ENCODE measurements at places on chromosomes 2 and 18. TPM values are rescaled to one million over a fixed set of nuclear protein-coding genes. Genes with fewer than 3 reads are reported as not detected.

Gene LRRTM4
- total RNA-seq: under 0.01 TPM

Gene CNOT11
- total RNA-seq: 45.1 TPM

Gene CRYGD
- total RNA-seq: not detected

Gene MEX3C
- 41.6 TPM for total RNA-seq

Gene PDE11A
- total RNA-seq: 0.36 TPM

Gene DTNA
- 11.5 TPM for total RNA-seq

- peak; percentile 81 for DNase-seq
Measured at GRCh38 chr2:144516411-144516980, 3.4 kb downstream of the ZEB2 start.

DNA sequence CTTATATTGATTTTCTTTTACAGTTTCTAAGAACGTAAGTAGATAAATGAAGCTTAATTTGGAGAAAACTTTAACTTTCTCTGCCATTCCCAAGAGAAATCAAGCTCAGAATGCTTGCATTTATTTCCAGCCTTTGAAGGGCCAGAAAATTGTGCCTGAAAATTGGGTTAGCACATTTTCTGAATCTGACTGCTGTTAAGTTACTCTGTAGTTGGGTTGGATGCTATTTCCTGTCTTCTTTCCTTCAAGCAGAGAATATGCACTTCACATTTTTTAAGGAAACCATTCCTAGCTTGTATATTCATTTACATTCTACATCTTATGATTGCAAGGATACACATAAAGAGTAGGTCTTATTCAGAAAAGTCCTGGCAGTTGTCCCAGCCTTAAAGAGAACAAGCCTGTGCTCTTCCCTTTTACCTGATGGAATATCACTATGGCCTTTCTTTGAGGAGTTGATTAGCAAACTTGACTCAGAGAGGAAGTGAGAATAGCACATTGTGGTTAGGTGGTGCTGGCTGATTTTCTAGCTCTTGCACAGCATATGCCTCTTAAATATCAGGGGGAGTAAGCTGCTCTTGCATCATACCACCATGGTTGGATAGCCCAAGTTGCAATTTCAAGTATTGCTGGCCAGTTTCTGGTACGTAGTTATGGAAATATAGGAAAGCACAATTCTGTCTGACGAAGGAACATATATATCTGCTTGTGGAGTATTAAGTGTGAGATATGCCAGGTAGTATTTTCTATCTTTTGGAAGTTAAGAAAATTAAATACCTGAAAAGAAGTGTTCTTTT, 133.7 kb downstream of the COMMD1 start:
- peak; percentile 85 for DNase-seq

DNA sequence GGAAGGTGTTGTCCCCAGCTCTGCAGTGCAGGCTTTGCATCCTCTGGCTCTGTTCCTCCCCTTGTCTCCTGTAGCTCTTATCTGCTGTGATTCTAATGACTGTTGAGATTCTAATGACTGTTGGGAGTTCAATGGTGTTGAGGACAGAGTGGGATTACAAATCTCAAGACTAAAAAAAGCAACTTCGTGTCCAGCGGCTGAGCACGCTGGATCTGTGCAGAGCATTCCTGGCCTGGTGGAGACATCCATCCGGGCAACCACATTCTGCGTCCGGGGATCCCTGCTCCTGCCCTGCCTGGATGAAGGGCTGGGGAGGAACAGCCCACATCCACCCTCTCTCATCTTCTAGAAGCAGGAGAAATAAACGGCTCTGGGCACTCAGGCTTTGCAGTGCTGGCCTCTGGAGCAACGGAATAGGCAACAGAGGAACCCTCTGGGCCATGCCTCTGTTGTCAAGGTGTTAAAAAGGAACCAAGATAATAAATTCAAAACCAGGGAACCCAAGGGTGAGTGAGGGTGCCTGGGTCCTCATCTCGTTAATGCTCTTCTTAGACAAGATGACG, 106.7 kb upstream of the ASB18 start:
- DNase-seq: peak; percentile 69

- no peak for DNase-seq
Measured at GRCh38 chr2:207154556-207155510, 10.9 kb downstream of the KLF7 start.

DNA sequence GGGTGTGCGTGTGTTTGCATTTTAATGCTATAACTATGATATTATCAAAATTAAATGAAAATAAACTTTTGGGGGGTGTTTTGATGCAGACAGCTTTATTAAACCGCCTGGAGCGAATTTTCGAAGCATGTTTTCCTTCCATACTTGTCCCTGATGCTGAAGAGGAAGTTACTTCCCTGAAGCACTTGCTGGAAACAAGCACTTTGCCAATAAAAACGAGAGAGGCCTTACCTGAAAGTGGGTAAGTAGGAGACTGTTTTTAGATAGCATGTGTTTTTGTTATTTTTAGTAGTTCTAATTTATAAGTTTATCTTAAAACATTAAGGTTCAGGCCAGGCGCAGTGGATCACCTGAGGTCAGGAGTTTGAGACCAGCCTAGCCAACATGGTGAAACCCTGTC, 43.3 kb downstream of the AFTPH start:
- no peak for DNase-seq

- no peak for DNase-seq
Measured at GRCh38 chr2:50513724-50514123, 518.2 kb downstream of the NRXN1 start.

- no peak for DNase-seq
Measured at GRCh38 chr2:20469595-20469994, 22.7 kb downstream of the RHOB start.

DNA sequence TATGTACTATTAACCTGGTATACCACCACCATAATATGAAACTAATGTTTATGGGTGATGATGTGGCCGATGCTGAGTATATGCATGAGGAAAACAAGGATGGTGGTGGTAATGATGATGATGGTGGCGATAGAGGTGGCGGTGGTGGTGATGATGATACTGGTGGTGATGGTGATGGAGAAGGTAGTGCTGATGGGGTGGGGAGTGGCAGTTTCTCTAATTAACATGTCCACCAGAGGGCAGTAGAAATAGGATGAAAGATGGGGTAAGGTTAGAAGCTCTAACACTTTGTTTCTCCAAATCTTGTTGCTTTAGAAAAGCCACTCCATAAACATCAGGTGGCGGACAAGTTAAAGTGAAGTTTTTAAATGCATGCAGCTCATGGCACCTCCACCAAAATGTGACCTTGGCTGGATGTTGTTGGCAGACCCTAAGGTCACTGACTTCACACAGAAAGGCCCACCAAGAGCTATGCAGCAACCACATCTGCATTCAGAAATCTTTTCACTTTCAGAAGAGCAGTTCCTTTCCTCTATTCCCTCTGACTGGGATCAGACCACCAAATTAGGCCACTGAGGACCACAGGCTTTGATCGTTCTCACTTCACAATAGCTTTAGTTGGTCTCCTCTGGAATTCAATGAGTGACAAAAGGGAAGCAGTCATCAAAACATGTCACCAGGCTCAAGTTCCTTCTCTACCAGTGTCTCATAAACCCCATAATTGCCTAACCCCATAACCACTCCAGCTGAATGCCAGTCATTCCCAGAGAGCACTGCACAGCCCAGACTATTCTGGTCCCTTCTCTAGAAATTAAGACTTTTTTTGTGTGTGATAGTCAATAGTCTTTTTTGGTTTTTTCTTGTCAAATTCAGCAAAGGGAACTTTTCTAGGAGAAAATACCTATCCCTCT, 7.5 kb upstream of the BCL11A start:
- no peak for DNase-seq

GRCh38 chr18:22933966-22934423, 867 bp downstream of the RBBP8 start:
- peak; percentile 59 for DNase-seq

DNA sequence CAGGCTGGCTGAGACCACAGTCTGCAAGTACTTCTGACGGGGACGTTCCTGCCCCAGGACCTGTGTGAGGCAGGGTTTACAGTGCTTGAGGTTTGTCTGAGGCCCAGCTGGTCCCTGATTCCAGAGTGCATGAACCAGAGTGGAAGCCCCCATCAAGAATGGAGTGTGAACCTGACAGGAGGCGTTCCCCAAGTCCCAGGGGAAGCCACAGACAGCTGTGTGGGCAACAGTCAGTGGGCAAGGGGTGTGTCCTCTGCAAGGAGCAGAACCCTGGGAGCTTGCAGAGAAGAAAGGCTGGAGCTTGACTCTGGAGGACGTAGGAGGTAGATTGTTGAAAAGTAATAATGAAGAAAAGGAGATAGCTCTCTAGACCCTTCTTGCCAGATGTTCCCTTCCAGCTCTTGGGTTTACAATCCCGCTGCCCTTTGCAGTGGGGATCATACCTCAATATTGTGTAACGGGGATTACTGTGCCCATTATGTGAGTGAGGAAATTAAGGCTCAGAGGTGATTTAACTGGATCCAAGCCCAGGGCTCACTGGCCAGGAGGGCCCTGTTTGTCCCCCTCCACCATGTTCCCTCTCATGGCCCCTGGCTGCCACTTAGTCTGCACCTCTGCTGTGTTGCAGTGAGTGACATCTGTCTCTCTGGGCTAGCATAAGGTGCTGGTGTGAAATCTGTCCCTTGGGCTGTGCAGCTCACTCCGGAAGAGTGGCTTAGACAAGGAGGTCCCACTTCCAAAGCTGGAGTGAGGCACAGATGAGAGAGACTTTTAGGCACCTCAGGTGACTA, 6.2 kb downstream of the DBI start:
- DNase-seq: no peak

DNA sequence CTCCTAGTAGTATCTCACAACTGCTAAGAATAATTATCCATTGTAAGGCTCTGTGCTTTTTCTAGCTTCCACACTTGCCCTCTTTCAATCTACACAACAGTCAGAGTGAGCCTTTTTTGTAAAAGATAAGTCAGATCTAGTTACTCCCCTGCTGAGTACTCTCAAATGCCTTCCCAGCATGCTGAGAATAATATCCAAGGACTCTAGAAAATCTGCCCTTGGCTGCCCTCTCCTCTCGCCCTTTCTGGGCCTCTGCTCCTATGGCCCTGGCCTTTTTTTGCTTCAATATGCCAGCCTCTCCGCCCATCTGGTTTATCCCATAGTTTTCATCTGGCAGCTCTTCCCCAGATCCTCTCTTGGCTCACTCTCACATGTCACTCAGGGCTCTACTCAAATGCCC, 455.9 kb upstream of the UBE2E3 start:
- DNase-seq: no peak

DNA sequence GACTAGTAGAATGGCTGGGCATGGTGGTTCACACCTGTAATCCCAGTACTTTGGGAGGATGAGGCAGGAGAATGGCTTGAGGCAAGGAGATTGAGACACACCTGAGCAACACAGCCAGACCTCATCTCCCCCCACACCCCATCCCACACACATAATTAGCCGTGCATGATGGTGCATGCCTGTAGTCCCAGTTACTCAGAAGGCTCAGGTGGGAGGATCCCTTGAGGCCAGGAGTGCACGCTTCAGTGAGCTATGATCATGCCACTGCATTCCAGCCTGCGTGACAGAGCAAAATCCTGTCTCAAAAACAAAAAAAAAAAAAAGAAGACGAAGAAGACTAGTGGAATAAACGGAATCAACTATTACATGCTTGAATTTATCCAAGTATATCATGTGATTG, 150.0 kb downstream of the STK39 start:
- DNase-seq: no peak

GRCh38 chr2:144832048-144832447, 312.1 kb upstream of the ZEB2 start:
- DNase-seq: no peak

- DNase-seq: no peak
Measured at GRCh38 chr2:124670187-124670586, 645.1 kb downstream of the CNTNAP5 start.

GRCh38 chr2:167928434-167928833, 319.0 kb downstream of the STK39 start:
- peak; percentile 59 for DNase-seq

- DNase-seq: no peak
Measured at GRCh38 chr18:3616744-3617143, 166.8 kb downstream of the TGIF1 start.

All from osteoblast (primary cell).